ENCODE measurements at places on chromosomes 12 and 14. TPM values are rescaled to one million over a fixed set of nuclear protein-coding genes. Genes with fewer than 3 reads are reported as not detected.

Gene WSCD2
- total RNA-seq: 17.8 TPM

Gene CLEC4C
- not detected for total RNA-seq

Gene RIN3
- 30.9 TPM for total RNA-seq

Gene PLEKHG7
- total RNA-seq: not detected

Gene STX2
- 39.8 TPM for total RNA-seq

Gene PTGER2
- 7.4 TPM for total RNA-seq

Gene FOXA1
- total RNA-seq: 0.23 TPM

Gene CAPZA3
- not detected for total RNA-seq

Gene ASPG
- total RNA-seq: 3.2 TPM

Gene MSI1
- total RNA-seq: 1.0 TPM
